Daoy (cell line): ENCODE measurements at places on chromosomes 5 and 9. TPM values are rescaled to one million over a fixed set of nuclear protein-coding genes. Genes with fewer than 3 reads are reported as not detected.

DNA sequence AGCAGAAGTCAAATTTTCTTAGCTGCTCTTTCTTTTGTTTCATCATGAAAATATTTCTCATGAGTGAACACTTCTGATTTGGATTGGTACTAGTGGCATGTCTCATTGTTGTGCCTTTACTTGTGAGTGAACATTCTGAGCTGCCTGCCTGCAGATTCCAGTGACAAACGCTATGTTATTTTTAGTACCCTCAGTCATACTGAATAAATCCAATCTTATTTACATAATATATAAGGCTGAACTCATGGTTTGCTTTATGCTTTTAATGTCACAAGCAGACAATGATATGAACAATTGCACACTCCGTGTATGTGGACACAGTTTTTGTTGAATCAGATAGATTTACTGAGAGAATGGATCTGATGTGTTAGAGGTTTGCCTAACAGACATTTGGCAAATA lies 67.8 kb downstream of the ACTBL2 start:
- DNase-seq: no peak

OSMR gene
- 5.5 and 5.7 TPM in 2 replicates for total RNA-seq

DNA sequence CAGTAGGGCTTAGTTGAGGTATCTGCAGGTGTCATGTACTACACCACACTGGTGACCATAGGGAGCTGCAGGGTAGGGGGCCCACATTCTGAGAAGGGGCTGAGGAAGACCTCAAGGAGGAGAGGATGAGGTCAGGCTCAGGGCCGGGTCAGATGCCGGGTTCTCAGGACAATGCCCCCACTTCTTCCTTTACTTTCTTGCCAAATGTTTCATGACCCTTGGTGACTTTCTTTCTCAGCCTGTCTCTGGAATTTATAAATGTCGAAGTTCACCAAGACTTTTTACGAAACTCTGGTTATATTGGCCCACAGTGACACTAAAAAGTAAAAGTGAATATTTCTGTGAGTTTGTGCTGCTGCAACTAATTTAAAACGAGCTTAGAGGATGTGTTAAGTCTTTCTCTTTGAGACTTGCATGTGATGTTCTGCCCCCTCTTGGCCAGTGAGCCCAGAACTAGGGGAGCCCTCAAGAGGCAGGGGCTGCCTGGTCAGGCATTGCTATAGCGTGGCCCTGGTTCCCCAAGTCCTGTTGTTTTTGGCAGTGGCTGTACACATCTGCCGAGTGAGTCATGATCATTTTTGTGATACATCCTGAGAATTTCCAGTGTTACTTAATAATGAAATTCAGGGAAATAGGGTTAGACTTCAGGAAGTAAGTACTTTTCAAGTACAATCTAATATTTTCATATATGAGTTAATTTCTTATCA lies 11.2 kb downstream of the ACO1 start:
- peak; percentile 92 for DNase-seq

DNA sequence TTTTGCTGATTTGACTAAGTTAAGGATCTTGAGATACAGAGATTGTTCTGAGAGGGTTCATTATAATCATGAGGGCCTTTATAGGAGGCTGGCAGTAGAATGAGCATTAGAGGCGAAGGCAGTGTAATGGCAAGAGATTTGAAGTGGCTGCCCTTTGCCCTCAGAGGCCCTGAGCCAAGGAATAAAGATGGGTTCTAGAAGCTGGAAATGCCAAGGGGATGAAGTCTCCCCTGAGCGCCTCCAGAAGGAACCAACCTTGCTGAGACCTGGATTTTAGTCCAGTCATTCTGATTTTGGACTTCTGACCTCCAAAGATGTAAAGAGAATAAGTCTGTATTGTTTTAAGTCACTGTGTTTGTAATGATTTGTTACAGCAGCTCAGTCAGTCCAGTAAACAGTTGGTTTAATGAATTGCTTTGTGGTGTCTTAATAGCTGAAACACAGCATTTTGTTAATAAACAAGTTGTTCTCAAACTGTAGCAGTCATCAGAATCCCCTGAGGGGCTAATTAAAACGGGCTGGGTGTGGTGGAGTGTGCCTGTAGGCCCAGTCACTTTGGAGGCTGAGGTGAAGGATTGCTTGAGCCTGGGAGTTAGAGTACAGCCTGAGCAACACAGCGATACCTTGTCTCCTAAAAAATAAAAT lies 23.2 kb downstream of the GLRX start:
- no peak for DNase-seq

OCLN gene
- 30.8 and 39.0 TPM in 2 replicates for total RNA-seq

GRCh38 chr9:125472926-125473701 lies 211.5 kb downstream of the GAPVD1 start:
- DNase-seq: peak; percentile 71

DNA sequence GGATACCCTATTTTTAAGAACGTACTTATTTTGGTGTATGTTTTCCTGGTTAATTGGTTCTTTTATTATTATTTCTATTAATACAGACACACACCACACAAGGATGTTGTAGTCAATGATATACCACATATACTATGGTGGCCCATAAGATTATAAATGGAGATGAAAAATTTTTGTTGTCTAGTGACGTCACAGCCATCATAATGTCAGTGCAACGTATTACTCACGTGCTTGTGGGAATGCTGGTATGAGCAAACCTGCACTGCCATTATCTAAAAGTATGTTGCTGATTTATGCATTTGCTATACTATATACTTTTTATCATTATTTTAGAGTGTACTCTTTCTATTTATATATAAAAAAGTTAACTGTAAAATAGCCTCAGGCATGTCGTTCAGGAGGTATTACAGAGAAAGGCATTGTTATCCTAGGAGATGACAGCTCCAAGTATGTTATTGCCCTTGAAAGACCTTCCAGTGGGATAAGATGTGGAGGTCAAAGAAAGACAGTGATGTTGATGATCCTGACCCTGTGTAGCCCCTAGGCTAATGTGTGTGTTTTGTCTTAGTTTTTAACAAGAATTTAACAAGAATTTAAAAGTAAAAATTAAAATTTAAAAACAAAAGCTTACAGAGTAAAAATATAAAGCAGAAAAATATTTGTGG lies 65.6 kb upstream of the SGCD start:
- no peak for DNase-seq

DNA sequence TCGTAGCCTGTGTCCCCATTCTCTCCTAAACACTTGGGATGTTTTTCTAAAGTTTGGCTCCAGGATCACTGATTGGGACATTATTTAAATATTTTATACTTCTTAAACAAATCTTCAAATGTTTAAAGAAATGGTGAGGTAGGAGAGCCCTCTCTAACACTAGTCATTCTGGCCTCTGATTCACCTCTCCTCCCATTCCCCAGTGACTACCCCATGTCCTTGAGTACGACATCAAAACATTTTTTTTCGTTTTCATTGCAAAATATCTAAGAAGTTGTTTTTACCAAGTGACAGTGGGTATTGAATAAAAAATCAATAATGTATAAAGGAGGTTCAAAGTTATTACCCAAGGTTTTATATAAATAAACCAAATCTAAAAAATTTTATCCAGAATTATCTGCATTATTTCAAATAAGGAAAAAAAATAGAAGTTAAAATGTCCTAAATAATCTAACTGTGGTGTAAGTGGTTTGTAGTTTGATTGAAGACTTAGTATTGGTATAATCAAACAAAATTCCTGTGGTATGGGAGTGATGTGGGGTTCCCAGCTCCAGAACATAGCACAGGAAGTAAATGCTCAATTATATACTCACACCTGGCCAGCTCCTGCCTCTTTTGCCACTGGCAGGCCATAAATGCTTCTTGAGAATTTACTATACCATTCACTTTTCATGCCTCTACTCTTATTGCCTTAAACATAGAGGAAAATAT lies 51.1 kb downstream of the MAST4 start:
- peak; percentile 15 for DNase-seq

- DNase-seq: peak; percentile 62
Measured at GRCh38 chr9:129550199-129550839, 70.6 kb downstream of the C9orf50 start.

DNA sequence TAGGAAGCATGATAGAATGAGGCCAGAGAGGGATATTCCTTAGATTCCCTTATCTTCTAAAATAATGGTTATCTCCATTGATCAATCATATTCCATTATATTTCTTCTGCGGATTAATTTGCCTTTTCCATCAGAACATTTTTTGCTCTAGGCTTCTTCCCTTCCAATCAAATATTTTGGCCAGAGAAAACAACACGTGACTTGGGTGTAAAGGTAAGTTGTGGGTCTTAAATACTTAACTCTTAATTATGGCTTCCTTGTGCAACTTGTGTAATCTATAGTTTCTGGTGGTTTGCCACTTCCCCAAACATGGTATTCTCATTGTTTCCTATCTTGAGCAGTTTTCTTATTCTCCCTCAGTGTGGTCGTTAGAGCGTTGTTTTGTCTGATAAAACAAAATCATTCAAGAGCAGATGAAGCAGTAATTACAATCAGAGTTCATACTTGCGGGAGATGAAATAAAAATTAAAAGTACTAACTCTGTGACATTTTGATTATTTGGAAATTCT lies 889.3 kb downstream of the MAT2B start:
- DNase-seq: no peak

DNA sequence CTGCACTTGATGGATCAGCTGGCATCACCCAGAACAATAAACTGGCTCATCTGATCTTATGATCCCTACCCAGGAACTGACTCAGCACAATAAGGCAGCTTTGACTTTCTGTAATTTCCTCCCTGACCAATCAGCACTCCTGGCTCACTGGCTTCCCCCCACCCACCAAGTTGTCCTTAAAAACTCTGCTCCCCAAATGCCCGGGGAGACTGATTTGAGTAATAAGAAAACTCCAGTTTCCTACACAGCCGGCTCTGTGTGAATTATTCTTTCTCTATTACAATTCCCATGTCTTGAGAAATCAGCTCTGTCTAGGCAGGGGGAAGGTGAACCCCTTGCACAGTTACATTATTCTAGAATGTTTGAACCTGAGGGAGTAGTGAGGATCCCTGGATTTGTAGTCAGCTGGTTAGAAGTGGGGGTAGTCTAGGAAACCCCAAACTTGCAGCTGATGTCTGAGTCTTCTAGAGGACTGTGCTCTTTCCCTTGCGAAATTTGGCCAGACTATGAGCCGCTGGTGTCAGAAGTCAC lies 111.7 kb upstream of the NEK6 start:
- peak; percentile 48 for DNase-seq

AMBP gene
- 0.91 TPM in 1 of 2 replicates, not detected in the other for total RNA-seq

GRCh38 chr9:96033896-96034295 lies 158.4 kb downstream of the ERCC6L2 start:
- no peak for DNase-seq

BARHL1 gene
- total RNA-seq: not detected in 2 replicates

DNA sequence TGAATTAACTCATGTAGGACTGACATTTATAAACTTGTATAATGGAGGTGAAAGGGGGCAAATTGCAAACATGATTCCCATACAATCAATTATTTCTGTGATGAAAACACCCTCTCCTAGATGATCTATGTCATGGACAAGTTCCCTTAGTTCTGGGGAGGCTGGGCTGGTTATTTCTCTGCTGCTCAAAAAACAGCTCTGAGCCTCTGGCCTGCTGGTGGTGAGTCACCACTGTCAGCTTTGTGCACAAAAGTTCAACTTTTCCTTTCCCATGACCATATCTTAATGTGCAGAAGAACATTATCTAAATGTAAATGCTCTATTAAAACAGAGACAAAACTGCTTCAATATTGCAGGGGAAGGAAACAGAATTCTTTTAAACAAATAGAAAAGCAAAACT lies 85.0 kb downstream of the HMHB1 start:
- peak; percentile 48 for DNase-seq

DNA sequence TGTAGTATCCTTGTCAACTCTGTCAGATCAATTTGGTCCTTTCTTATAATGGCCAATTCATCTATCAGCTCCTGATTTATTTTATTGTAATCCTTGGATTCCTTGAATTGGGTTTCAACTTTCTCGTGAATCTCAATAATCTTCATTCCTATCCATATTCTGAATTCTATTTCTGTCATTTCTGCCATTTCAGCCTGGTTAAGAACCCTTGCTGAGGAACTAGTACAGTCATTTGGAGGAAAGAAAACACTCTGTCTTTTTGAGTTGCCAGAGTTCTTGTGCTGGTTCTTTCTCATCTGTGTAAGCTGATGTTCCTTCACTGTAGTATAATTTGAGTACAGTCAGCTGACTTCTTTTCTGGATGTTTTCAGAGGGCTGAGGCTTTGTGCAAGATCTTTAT lies 84.5 kb downstream of the CETN3 start:
- no peak for DNase-seq

SUSD1 gene
- total RNA-seq: 15.1 and 15.6 TPM in 2 replicates
